ENCODE measurements at places on chromosomes 5 and 9.

DNA sequence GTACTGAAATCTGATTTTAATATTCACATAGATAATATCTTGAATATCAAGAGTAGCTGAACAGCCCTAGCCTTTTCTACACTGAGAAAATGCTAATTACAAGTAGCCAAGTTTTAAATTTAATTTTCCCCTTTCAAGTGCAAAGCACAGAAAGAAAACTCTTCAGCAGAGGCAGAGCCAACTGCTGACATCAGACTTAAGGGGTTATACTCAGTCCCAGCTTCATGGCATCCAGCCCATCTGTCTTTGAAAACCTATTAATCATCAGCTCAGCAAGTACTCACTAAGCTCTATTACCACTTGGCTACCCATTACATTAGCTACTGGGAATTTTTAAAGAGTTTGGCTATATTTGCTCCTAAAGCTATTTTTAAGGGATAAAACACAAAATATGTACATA lies 220.5 kb downstream of the SLC12A2 start:
- DNase-seq = no peak

DNA sequence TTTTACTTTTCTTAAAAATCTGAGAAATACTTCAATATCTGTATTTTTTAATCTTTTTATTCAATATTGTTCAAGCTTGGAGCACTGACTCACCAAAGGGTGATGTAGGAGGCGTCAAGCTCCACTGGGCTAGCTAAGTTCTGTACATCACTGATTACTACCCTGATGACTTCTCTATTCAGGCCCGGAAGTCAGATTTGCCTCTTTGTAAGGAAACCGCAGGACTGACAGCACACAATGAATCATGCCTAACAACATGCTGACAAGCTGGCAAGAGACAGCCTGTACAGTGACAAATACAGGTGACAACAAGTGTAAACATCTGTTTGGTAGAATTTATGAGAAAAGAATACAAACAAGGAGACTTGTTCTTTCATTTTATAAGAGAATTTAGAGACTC lies 627.9 kb upstream of the RORB start:
- no peak for DNase-seq

- no peak for DNase-seq
Measured at GRCh38 chr9:135907006-135907430, 328 bp downstream of the CAMSAP1 start.

GRCh38 chr9:96618209-96619123 lies 1.2 kb downstream of the CDC14B start:
- peak; percentile 8 for DNase-seq

DNA sequence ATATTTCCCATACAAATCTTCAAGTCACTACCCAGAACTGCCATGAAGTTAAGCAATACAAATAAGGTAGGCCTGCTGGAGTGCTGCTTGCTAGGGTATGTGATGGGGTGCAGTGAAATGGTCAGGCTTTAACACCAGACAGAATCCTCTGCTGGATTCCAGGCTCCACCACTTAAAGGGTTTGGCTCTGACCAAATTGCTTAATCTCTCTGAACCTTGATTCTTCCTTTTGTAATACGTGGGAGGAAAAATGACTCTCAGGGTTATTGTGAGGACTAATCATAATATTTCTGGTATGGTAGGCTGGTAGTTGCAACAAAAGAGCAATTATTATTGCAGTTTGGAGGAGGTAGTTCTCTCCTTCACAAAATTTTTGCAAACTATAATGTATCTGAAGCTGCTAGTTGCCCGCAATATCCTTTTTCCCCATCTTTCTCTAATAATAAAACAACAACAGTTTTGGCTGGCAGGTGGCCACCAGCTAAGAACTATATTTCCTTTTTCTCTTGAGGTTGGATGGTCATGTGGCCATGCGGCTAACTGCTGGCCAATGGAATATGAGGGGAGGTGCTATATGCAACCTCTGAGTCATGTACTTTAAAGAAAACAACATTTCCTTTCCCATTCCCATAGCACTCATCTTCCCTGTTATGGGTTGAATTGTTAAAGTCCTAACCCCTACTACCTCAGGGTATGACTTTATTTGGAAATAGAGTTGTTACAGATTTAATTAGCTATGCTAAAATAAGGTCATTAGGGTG lies 44.1 kb downstream of the CCL28 start:
- no peak for DNase-seq

- no peak for DNase-seq
Measured at GRCh38 chr9:3762076-3762475, 236.3 kb upstream of the RFX3 start.

DNA sequence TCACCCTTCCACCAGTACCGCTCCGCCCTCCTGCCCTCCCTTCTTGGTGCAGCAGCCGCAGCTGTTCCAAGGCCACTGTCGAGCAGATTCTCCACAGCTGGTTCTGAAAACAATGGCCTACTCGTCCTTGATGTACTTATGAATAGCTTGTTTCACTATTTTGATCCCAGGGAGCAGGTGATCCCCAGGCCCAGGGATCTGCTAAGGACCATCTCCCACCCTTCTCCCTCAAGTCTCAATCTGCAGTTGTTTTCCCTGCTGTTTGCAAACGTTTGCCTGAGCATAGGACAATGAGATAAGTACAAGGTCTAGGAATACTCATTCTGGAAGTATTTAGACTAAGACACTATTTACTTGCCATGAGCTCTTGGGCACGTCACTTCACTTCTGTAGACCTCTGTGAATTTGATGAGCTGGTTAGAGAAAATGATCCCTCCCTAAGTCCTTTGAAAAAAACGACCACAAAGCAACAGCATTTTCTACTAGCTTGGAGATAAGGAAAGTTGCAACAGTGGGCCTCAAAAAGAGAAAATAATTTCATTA lies 1.8 kb downstream of the LURAP1L start:
- DNase-seq = no peak

DNA sequence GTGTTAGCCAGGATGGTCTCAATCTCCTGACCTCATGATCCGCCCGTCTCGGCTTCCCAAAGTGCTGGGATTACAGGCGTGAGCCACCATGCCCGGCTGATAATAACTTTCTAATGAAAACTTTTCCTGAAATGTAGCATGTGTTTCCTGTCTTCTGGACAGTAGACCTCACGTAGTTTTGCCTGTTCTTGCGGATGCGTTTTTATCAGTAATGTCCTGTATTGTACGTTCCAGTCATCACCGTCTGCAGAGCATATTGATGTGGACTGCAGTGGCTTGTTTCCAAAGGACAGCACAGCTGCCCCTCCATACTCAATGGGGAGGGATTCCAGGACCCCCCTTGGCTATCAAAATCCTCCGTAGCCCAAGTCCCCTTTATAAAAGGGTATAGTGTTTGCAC lies 12.8 kb downstream of the EXOC3 start:
- no peak for DNase-seq

DNA sequence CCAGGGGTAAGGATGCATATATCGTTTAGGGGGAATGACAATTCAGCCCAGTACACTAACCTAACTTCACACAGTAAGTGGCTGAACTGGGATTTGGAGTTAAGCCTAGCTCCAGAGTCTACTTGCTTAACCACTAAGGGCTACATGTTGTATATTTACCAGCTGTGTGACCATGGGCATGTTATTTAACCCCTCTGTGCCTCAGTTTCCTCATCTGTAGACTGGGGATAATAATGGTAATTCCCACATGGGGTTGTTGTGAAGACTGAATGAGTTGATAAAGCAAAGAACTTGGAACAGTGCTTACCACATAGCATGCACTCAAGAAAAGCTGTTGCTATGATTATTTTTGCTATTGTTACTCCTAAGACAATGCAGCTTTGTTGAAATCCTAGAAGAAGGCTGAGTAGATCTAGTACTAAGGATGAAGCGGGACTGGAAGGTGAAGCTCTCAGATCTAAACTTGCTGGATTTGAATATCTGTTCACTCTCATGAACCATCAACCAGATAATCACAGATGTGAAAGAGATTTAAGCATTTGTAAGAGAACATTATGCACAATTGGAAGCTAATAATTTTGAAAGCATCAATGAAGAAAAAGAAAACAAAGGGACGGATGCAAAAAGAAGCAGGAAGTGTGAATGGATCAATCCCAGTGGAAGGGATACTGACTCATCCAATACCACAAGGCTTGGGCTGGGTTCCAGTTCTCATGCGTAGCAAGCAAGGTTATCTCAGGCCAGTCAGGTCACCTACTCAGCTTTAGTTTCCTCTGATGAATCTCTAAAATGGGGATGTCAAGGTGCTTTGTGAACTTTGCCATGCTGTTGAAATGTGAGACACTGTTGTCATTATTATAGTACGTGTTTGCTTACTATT lies 78.5 kb upstream of the TBC1D2 start:
- DNase-seq = no peak

GRCh38 chr5:20972419-20972925 lies 984.5 kb upstream of the CDH18 start:
- DNase-seq = no peak

DNA sequence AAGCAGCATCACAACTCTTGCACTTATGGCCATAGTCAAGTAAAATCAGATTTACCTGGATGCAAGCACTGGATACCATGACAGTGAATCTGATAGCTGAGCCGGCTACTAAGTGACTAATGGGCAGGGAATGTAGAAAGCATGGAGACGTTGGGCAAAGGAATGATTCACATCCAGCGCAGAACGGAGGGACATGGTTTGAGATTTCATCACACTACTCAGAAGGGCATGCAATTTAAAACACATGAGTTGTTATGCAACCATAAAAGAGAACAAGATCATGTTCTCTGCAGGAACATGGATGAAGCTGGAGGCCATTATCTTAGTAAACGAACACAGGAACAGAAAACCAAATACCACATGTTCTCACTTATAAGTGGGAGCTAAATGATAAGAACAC lies 169.1 kb upstream of the PIK3R1 start:
- DNase-seq = no peak

DNA sequence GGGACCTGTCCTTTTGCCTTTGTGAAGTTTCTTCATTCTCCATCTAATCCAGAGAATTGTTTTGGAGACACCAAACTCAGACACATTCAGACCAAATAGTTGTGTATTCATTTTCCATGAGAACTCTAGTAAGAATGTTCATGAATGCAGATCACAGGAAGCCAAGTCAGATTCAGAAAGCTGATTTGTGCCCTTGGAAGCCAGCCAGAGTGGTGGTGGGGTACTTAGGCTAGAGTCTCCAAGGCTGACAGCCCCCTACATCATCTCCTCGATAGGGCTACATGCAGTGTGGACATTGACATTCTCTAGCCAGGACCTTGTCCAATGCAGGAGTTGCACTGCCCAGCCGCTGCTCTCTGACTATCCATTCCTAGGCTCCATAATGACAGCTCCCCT lies 137.6 kb downstream of the UGCG start:
- no peak for DNase-seq

- no peak for DNase-seq
Measured at GRCh38 chr9:88536951-88537760, 2.2 kb downstream of the NXNL2 start.

DNA sequence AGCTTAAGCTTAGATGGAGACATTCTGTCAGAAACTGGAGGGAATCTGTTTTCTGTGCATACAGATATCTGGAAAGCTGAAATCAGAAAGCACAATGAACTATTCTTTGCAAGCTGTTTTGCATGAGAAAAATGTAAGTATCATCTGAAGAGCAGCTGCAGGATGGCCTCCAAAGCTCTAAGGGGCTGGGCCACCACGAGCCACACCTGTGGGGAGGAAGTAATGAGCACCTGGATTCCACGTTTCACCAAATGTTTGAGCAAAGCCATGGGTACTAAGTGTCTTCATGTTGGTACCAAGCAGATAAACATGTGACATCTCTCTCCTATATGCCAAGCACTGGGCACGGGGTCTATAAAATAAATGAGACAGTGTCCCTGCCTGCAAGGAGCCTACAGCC lies 199.3 kb downstream of the TTLL11 start:
- DNase-seq = no peak
